ENCODE measurements at places on chromosomes 6 and 20.

- peak; percentile 87 for DNase-seq
These were observed 9.2 kb downstream of the ITPA start for GRCh38 chr20:3218307-3218988.

GRCh38 chr20:2521369-2522305, 12.9 kb upstream of the ZNF343 start:
- peak; percentile 46 for DNase-seq

DNA sequence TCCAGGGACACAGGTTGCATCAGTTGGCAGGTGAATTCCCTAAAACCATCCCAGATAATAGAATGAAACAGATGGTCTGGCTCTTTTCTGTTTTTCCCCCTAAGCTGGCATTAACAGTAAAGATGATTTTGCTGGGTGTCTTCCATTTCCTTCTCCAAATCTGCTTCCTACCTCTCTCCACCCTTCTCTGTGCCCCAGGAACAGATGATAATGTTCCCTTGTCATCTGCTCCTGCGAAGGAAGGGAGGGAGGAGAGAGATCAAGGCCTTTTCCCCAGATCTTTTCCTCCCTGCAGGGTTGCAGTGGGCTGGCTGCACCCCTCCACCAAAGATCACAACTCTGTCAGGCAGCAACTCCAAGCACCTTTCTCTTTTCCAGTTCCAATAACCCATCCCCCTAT, 156.5 kb upstream of the PRDM1 start:
- DNase-seq = no peak

DNA sequence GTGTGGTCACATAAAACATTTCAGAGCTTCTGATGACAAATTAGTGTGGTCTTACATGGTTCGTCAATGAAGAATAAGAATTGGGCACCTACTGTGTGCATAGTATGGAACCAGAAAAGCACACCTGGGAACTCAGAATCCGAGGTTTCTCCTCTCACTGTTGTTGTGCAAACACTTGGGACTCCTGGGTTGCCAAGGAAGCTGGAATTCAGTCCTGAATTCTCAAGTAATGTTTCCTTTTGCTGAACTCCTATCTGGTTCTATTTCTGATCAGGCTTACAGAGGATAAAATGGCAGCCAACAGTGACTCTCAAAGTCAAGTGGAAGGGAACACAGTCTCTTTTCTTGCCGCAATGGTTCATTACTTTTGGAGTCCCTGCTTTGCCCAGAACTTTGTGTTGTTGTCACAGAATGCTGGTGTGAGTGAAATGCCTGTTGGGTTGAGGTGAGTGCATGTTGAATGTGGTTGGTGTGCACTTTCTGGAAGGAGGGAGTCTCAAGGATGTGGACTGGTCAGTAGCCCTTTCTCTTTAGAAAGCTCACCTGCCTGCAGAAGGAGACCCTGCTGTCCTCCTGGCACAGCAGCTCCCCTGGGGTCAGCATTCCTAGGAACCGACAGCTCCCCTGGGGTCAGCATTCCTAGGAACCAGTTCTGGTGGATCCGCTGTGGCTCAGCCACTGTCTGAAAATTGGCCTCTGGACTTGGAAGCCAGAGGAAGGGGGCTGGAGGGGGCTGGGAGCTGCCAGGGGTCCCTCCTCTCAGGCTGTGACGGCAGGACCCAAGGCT, 1.4 kb downstream of the UNC93A start:
- no peak for DNase-seq

DNA sequence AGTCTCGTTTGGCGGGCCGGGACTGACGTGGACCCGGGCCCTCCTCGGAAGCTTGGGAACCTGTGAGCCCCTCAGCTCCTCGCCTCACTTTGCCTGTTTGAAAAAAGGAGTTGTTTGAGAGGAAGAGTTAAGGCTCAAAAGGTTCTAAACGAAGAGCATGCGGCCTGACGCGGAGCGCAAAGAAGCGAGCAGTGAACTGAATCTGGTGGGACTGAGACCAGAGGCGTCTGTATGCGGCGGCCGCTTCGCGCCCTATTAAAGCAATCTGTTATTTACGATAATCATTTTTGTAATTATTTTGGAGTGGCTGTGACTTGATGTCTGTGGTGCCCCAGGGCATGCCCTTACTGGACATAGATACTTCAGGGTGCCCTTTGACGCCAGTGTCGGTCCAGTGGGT, 3.3 kb upstream of the TFAP2C start:
- no peak for DNase-seq

DNA sequence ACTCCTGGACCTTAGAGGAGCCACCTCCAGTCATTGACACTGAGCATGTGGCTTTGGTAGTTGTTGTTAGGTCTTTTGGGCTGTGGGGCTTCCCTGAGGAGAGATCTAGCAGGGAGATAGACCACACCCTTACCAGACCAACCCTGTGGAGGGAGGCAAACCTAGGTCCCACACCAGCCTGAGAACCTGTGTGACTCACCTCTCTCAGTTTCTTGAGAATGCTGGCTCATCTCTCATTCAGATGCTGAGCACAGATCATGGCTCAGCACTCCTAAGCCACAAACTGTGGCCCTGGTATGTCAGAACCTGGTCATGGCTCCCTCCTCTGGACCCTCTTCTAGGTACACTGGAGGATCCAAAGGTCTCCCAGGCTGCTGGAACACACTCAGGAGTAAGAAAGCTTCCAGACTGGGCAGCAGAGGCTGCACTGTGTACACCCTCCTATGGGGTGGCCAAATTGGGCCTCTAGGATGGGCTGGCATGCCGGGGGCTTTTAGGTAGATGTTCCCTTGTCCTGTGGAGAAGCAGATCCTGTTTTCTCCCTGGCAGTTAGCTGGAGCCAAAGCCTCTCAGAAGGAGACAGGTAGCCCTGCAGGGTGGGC, 1294.5 kb downstream of the KHDRBS2 start:
- no peak for DNase-seq

GRCh38 chr20:45998761-45999160, 9.9 kb upstream of the MMP9 start:
- no peak for DNase-seq

DNA sequence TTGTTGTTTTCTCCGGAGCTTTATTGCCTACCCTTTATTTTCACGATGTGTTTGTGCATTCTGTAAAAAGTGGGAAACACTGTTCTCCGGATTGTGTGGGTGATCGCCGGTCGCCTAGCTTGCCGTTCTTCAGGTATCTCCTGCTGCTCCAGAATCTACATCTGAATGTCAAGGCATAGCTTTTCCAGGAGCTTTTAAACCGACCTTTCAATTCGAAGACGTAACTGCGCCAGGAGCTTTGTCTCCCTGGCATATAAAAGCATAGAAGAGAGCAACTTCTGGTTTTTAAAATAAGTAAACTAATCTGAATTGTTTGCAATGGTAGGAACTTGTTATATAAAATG, 96.0 kb downstream of the HFE start:
- no peak for DNase-seq

DNA sequence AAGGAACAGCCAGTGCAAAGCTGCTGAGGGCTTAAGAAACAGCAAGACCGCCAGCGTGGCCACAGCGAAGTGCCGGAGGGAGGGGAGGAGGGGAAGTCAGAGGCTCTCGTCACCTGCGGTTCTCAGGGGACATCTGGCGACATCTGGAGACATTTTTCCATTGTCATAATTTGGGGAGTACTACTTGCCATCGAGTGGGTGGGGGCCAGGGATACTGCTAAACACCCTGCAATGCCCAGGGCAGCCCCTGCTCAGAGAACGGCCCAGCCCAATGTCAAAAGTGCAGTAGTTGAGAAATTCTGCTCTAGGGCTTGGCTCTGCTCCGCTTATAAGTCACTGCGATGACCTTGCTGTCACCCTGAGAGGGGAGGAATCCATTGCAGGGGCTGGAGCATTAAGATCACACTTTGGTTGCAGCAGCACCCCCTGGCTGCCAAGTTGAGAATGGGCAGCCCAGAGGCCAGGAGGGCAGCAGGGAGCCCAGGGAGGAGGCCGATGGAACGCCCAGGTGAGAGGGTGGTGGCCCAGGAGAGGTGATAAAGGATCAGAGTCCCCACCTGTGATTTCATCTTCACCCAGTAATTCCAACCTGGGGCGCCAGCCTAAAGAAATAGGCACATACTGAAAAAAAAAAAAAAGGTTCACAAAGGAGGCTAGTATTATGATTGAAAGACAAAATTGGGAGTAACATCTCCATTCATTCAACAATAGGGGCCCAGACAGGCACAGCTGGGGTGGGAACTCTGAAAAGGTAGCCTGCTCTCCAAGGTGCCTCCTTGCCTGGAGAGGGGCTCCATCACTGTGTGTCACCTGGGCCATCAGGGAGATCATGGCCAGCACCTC, 218.2 kb downstream of the BMP7 start:
- DNase-seq = peak; percentile 74

DNA sequence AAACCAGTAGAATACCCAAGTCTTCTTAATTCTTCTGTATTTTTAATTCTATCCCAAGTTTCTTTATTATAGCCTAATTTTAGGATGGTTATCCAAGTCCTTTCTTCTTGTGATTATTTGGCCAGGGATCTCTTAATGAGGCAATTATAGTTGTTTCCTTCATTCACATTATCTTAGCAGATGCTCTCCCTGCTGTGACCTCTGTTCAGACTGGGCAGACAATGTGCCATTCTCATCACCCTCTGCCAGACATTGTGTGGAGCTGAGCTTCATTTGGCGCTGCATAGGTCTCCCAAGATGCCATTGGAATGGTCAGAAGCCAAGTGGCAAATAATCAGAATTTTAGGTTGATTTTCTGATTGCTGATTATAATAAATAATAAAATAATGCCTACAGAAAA, 79.4 kb downstream of the LIN28B start:
- DNase-seq = no peak

DNA sequence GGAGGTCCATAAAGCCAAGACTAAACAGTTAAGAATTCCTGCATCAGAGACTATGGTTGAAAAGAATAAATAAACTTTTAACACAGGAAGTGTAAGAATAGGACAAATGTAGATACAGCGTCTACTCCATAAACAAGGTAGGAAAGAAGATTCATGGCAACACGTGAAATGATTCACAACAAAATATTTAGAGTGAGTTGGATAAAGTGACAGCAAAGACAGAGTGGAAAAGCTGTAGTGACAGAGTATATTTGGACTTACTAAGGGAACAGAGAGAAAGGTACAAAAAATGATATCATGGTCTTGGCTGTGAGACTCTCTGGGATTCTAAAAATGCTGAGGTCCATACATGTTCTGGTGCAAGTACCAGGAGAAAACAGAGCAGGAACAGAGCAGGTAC, 21.9 kb upstream of the KIAA0408 start:
- DNase-seq = no peak

DNA sequence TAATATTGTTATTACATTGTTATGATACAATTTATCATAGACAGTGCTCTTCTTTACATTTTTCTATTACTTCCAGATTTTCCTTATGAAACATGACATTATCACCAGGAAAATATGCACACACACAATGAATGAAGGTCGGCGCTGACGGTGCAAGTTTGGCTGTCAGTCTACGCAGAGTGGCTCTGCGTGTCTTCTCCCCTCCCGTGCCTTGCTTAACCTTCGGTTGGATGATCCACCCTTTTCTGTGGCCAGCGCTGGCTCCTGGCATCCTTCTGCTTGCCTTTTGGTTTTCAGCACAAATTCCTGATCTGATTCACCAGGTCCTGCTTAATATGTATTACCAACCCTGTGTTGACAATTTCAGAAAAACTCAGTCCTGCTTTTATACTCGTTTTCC, 157.4 kb downstream of the TSHZ2 start:
- DNase-seq = no peak

DNA sequence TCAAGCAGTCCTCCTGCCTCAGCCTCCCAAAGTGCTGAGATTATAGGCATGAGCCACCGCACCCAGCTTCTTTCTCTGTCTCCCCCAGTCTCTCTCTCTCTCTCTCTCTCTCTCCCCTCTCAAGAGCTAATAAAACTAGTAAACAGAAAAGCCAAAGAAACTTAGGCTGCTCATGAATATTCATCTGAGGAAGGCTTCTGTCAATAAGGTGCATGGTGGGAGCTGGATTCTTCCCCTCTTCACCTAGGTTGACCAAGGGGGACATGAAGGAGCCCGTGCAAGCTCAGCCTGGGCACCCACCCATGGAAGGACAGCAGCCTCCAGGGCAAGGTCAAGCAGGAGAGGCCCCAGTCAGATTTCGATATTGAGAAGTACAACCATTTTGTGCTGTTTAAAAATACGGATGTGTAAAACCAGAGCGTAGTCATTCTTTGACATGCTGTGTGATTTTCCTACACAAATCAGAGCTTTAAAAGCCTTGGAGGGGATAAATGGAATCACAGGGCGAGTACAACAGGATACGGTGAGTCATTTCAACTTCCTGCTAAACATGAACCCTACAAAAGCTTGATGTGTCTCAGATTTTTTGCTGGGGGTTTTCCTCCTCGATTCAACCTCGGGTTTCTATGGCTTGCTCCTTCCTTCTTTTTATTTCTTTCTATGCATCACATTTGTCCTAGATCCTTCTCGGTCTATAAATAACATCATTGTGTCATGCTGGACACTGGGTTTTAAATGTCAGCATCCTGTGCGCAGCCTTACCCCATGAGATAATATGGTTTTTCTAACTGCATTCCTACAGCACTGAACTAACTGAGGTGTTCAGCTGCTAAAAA, 368.9 kb upstream of the JARID2 start:
- DNase-seq = no peak

GRCh38 chr6:54535568-54535967, 227.3 kb downstream of the TINAG start:
- DNase-seq = no peak

GRCh38 chr6:150547502-150548222, 52.0 kb upstream of the PLEKHG1 start:
- DNase-seq = no peak

All from HuH-7.5 (cell line).